ENCODE measurements at places on chromosomes 12 and 14.

DNA sequence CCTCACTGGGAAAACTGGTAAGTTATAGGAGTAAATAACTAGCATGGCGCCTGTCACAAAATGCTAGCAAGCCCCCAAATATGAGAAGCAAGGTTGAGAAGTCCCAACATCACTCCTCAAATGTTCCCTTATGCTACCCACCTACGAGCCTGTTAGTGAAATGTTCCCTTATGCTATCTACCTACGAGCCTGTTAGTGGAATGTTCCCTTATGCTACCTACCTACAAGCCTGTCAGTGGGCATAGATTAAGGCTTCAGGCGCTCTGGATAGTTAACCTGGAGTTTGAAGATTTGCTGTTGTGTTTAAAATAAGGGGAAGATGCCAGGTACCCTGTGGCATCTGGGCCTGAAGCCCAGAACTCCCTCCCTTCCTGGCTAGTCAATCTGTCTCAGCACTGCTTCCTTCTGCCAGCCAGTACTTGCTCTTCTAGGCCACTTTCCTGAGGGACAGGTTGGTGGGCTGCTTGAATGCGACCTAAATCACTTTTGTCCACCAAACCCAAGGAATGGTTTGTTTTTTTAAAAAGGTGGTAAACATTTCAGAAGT is 67.1 kb upstream of the SINHCAF start:
- peak; percentile 3 for DNase-seq

GRCh38 chr12:1307796-1308195 is 286.6 kb downstream of the FBXL14 start:
- DNase-seq = no peak

DNA sequence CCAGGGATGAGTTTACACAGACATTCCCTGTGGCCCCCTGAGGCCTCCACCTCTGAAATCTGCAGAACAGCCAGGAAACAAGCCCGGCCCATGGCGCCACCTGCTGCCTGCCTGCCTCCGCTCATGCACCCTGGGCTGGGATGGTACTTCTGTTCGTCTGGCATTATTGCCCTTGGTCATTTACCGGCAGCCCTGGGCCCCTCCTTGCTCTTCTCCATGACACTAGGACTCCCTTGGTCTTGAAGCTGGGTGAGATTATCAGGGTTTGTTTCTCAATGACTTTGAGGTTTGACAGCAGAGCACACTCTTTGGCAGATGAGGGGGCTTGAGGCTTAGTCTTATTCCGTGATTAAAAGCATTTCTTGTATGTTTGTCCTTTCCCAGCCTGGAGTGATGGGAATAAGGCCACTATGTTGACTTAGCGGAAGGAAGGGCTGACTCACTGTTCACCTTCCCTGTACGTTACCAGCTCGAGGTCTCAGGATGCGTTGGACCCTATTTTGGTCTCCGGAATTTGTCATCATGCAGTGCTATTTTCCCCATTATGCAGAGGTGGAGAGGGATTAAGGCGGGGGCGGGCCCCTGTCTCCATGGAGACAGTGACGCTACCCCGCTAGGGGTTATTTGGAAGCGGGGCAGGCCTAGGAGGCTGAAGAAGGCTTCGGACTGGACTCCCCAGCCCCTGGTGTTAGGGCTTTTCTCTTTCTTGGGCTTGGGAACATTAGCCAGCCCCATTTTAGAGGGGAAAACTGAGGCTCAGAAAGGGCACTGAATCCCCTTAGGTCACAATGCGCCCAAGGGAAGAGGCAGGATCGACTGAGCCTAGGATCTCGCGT is 706 bp upstream of the PEX5 start:
- peak; percentile 83 for DNase-seq

- no peak for DNase-seq
Measured at GRCh38 chr12:52050116-52050757, 1.0 kb upstream of the NR4A1 start.

GRCh38 chr12:56565510-56566101 is 44.0 kb downstream of the RBMS2 start:
- peak; percentile 11 for DNase-seq

- no peak for DNase-seq
Measured at GRCh38 chr12:30110498-30110897, 326.8 kb upstream of the TMTC1 start.

GRCh38 chr12:110689281-110690126 is 589 bp upstream of the HVCN1 start:
- DNase-seq = peak; percentile 29

DNA sequence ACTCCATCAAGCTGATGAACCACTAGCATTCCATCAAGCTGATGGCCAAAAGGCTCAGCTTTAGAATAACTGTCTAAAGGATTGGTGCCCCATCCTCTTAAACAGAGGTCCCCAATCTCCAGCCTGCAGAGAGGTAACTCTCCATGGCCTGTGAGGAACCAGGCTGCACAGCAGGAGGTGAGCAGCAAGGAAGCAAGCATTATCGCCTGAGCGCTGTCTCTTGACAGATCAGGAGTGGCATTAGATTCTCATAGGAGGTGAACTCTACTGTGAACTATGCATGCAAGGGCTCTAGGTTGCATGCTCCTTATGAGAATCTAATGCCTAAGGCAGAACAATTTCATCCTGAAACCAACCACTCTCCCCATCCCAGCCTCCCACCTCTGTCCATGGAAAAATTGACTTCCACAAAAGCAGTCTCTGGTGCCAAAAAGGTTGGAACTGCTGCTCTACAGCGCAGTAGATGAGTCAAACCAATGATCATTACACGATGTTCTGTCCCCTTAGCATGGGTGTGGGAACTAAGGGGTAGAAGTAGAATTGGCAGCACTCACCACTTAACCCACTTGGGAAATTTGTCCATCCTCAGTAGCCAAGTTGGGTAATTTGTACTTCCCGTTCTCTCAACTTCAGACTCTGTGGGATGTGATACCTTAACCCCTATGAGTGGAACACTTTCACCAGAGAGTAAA is 66.9 kb downstream of the ANKS1B start:
- DNase-seq = no peak

- DNase-seq = peak; percentile 22
Measured at GRCh38 chr12:104544836-104545235, 88.1 kb downstream of the CHST11 start.

DNA sequence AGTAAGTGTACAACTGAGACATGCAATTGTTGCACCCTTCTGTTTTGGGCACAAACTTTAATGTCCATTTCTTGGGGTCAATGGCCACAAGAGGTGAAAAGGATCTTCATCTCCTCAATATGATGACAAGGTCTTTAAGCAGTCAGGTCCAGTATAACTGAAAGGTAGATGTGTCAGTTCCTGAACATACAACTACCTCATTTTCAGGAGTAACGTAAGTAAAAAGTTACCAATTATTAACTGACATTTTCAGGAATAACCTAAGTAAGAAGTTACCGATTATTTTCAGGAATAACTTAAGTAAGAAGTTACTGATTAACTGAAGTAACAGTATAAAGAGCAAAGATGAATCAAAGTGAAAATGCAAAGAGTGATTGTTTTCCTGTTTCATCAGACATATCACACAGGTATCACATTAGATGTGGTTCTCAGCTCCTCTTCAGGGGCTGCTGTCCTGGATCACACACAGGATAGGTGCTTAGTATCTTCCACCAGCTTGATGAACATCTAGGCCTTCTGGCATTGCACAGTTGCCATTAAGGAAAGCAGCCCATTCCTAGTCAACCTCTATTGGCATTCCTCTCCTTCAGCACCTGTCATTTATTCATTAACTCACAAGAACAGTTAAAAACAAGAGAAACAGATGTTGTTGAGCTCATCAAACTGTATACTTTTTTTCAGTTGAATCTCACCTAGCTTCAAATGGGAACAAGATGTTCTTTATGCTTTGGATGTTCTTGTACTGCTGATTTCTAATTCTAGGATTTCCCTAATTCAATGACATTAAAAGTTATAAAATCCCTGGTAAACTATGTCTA is 200.0 kb downstream of the FOXG1 start:
- no peak for DNase-seq

DNA sequence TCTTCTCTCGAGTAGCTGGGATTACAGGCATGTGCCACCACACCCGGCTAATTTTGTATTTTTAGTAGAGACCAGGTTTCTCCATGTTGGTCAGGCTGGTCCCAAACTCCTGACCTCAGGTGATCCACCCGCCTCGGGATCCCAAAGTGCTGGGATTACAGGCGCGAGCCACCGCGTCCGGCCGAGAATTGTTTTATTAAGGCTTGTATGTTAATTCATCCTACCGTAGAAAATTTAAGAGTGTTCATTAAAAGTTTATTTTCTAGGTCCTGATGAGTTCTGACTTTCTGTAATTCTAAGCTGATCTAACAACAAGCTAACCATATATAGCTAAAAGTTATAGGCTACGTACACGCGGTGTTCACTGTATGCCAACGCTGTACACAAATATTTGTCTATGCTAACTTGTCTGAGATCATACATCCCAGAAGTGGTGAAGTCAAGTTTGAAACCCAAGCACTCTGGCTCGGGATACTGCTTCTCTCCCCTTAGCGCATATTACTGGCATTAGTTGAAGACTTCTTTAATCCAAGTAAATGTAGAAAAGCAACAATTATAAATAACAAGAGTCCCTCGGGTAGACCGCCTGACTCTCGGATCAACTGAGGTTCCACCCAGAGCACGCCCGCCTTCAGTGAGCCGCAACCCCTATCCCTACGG is 570 bp upstream of the MRPS35 start:
- DNase-seq = peak; percentile 45

DNA sequence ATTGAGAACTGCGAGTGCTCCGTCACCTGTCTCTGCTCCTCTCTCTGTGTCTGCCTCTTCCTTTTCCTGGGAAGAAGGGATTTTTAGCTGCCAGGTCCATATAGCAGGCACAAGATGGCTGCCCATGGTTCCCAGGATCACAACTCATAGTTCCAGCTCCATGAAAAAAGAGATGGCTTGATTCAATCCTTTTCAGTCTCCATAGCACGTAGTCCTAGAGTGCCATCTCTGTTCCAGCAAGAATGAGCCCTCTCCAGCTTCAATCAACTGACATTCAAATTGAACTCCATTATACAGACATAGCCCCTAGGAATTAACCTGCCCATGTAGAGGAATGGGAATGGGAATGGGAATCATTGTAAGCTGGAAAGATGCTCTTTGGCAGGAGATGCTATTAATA is 34.7 kb upstream of the RTRAF start:
- no peak for DNase-seq

GRCh38 chr14:51498411-51499227 is 153.1 kb upstream of the FRMD6 start:
- DNase-seq = peak; percentile 12

DNA sequence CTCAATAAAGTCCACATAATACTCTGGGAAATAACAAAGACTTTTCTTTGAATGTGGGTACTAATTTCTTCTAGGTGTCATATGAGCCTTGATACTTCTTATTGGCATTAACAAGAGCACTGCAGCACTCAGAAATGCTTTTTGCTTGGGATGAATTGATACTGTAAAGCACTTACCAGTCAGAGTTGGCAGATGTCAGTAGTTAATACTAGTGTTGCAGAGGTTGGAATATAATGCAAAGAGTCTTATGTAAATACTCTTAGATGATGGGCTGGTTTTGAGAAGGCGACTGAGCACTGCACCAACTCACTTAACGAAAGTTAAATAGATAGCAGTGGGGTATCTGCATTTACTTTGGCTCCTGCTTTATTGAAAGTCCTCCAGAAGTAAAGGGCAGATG is 25.6 kb upstream of the MBIP start:
- no peak for DNase-seq

GRCh38 chr12:85057370-85057963 is 21.3 kb downstream of the LRRIQ1 start:
- DNase-seq = peak; percentile 74

GRCh38 chr12:91978143-91978542 is 167.5 kb downstream of the BTG1 start:
- DNase-seq = no peak

DNA sequence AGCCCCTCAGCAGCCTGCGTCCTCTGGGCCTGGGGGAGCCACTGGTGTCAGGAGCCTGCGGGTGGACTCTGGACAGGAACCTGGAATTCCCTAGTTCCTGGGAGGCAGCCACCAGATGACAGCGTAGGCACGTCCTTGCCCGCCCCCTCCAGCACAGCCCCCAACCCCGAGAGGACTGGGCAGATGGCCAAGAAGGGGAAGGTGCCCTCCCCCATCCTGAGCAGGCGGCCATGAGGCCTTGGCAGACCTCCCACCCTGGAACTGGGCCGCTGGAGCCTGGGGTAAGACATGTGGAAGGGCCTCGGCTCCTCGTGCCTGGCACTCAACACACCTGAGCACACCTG is 60.4 kb upstream of the FBRSL1 start:
- DNase-seq = peak; percentile 74

DNA sequence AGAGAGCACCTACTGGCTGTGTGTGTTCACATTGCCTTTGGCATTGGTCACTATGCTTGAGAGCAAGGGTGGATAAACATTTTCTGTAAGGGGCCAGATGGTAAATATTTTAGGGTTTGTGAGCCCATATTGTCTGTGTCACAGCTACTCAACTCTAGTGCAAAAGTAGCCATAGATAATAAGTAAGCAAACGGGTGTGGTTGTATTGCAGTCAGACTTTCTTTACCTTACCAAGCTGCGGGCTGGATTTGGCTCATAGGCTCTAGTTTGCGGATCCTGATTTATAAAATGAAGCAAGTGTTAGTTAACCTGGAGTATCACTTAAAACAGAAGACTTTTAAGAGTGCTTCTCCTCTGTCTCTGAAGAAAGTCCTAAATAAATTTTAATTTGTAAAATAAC is 169.0 kb downstream of the KICS2 start:
- no peak for DNase-seq

- no peak for DNase-seq
Measured at GRCh38 chr14:77559381-77559780, 57.1 kb downstream of the SPTLC2 start.

DNA sequence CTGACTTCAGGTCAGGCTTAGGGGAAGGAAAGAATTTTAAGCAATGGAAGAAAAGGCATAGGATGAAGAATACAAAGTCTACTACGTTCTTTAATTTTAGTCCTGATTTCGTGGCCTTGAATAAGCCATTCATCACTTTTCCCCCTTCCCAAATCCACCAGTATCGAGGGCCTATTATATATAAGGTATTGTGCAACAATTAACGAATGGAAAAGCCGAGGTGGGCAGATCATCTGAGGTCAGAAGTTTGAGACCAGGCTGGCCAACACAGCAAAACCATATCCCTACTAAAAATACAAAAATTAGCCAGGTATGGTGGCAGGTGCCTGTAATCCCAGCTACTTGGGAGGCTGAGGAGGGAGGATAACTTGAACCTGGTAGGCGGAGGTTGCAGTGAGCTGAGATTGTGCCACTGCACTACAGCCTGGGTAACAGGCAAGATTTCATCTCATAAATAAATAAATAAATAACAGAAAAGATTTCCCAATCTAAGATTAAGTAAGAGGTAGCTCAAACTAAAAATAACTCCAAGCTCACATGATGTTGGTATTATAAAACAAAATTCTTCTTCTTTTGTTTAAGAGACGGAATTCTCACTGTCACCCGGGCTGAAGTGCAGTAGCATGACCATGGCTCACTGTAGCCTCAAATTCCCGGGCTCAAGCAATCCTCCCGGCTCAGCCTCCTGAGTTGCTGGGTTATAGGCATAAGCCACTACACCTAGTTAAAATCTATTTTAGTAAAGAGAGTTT is 58.3 kb upstream of the NR2C1 start:
- no peak for DNase-seq

Measured in brain (organoid and tissue), 16 donors.